Mesendoderm (in vitro differentiated cells): ENCODE measurements at places on chromosomes 2 and 18.

DNA sequence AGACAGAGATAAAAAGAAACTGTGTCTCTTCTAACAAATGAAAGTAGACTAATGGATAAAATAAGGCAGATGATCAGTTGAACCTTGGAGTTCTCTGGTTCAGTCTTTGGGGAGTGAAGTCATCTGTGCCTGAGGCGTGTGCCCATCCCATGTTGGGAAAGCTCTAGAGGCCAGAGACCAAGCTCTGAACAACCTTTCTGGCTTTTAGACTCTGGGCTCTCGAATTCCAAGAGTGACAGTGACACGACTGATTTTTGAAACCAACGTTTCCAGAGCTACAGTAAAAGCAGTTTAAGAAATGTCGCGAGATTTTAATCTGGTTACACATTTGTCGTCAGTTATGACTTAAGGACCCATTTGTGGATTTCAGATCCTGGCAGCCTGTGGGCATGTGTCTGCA lies 83.7 kb upstream of the APCDD1 start:
- DNase-seq: peak; percentile 28

- DNase-seq: no peak
These were observed 37.2 kb downstream of the MTERF4 start for GRCh38 chr2:241064802-241065354.

GRCh38 chr2:62934517-62934916 lies 116.1 kb upstream of the OTX1 start:
- DNase-seq: no peak

- DNase-seq: no peak
These were observed 124.6 kb upstream of the CYP1B1 start for GRCh38 chr2:38200598-38200997.

- DNase-seq: peak; percentile 42
These were observed 27.5 kb downstream of the CNRIP1 start for GRCh38 chr2:68292108-68292710.

- DNase-seq: peak; percentile 50
These were observed 299.5 kb upstream of the SOX11 start for GRCh38 chr2:5392658-5393057.

DNA sequence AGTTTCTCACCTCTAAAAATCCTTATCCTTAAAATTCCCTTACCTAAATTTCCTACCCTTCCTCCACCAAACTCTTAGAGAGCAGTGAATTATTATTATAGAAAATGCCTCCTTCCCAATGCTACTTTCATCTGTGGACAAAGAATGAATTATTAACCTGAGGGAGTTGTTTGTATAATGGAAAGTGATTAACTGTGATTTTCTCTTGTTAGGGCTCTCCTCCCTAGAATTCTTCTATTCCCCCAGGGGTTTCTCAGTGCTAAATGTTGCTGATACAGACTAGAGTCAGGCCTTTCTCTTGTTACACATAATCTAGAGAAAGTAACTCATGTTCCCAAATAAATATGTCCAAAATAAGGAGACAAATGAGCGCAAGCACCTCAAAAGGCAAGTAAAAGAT lies 23.3 kb downstream of the EPB41L5 start:
- no peak for DNase-seq

- no peak for DNase-seq
These were observed 552.0 kb downstream of the IRS1 start for GRCh38 chr2:226247289-226248275.

DNA sequence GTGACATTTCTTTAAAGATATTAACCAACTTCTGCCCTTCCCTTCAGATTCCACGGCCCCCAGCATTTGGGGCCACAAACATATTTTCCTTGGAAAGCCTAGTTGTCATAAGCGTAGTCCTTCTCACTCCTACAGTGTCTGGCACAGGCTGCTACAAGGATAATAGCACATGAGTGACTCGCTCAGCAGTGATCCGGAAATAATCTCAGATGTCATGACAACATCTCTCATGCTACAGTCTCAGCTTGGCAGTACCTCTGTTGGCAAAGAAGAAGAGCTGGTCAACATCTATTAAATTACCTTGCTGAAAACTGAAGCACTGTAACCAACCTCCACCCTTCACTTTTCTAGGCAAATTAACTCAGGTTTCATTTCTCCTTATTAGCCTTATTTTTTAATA lies 351.7 kb downstream of the RAD51AP2 start:
- no peak for DNase-seq
